Fibroblast of pulmonary artery (primary cell): ENCODE measurements at places on chromosomes 7 and 10.
A peak's percentile ranks its signal among the peaks of the same experiment; 100 is the strongest.

DNA sequence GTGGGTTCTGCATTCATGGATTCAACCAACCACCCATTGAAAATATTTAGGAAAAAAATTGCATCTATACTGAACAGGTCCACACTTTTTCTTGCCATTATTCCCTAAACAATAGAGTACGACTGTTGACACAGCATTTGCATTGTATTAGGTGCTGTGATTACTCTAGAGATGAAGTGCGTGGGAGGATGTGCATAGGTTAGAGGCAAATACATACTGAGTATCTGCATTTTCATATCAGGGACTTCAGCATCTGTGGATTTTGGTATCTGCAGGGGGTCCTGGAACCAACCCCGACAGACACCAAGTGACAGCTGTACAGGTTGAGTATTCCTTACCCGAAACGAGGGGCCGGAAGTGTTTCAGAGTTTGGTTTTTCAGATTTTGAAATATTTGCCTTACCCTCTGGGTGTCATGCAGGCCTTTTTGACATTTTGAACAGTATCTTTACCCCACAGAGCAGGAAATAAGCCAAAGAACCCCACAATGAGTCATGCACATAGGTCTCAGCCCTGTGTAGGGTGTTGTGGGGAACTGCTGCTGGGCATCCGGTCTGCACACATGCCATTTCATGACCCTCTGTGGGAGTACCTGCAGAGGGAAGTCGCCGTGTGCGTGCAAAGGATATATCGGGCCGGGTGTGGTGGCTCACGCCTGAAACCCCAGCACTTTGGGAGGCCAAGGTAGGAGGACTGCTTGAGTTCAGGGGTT lies 14.5 kb downstream of the NUDT5 start:
- DNase-seq = no peak

GRCh38 chr10:71088054-71088453 lies 124.3 kb upstream of the UNC5B start:
- peak; percentile 3 for DNase-seq

- no peak for DNase-seq
Observed at GRCh38 chr10:32687546-32687945, 241.6 kb downstream of the CCDC7 start.

DNA sequence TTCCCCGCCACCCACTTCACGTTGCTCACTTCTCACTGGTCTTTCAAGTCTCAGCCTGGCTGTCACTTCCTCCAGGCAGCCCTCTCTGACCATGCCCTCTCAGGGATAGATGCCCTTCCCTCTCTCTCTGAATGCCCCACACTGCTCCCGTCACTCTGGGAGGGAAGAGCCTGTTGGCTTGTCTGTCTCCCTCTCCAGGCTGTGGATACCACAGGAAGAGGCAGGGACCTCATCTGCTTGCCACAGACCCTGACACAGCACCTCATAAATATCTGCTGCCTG lies 93.1 kb downstream of the OAT start:
- DNase-seq = no peak

DNA sequence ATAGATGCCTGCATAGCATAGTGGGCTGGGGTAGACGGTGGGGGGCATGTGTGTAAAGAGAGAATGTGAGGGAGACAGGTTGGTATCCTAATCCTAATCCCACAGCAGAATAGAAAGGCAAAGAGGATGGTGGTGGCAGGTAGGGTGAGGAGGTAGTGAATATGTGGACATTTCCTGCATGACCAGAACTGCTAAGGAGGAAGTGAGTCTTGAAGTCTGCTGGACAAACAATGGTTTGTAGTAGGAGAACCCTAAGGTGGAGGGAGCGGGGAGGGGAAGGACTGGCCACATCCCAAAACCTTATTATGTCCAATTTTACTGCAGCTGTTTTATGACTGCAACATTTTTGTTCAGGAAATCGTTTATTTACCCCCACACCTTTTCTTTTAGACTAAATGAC lies 279.7 kb downstream of the AUTS2 start:
- peak; percentile 28 for DNase-seq

DNA sequence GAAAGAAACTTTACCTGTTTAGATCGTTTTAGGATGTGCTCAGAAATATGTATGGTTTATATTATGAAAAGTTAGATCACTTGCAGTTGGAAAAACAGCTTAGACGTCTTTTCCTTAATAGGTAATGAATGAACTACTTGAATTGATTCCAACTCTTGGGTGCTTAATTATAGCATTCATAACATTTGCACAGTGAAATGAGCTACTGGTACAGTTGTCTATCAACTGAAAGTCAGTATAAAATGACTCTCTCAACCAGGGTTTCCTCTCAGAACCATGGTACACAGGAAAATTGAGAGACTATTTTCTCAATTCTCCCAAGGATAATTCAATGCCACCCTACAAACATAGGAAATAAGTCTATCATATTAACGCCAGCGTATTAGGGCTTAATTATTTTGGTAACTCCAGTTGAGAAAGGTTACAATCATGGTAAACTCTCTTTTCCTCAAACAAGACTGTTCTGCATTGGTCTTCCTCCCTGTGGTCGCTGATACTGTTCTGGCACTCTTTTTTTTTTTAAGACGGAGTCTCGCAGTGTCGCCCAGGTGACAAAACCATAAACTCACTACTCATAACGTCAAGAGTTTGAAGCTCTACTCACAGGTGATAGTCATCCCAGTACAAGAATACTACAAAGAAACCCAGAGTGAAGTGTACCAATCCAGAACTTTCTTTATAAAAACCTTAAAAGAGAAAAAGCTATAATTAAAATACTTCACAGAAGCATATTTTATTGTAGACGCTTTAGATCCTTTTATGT lies 2.0 kb downstream of the ANLN start:
- DNase-seq = no peak

DNA sequence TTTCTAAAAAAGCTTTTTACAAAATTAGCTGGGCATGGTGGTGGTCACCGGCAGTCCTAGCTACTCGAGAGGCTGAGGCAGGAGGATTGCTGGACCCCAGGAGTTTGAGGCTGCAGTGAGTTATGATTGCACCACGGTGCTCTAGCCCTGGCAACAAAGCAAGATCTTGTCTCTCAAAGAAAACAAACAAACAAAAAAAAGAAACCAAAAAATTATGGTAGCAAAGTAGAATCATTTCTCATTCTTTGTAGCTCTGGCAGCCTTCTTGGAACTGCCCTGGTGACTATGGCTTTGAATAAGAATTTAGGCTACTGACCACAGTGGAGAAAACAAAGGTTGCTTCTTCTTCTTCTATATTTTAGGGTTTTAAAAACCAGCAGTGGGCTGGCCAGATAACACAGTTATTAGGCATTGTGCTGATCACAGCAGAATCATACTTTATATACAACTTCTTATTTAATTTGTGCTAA lies 41.9 kb upstream of the PRKAR2B start:
- no peak for DNase-seq

GRCh38 chr10:21368728-21369425 lies 156.6 kb downstream of the SKIDA1 start:
- DNase-seq = peak; percentile 91

- no peak for DNase-seq
Observed at GRCh38 chr10:59007307-59008025, 169.0 kb upstream of the PHYHIPL start.

DNA sequence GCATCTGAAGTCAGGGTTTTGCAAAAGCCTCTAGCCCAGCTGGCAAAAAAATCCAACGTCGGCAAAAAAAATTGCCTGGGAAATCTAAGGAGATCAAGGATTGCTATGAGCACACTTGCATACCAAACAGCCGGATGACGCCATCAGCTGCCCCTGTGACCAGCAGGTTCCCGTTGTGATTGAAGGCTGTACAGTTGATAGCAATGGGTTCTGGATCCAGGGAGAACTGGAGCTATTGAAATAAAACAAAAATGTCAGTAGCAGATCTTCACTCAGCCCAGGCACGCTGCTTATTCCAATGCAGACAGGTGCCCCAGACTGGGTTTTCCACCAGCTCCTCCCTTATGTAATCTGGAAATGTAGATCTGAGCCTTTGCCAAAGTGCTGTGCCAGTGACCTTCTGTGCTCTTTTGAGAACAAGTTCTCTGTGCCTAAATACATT lies 18.7 kb upstream of the CYREN start:
- DNase-seq = no peak

- no peak for DNase-seq
Observed at GRCh38 chr7:140231771-140232491, 55.1 kb upstream of the KDM7A start.

GRCh38 chr10:15427843-15428414 lies 56.8 kb upstream of the FAM171A1 start:
- peak; percentile 76 for DNase-seq

GRCh38 chr10:70668454-70668970 lies 3.8 kb upstream of the ADAMTS14 start:
- no peak for DNase-seq

GRCh38 chr10:20993830-20994527 lies 96.9 kb upstream of the NEBL start:
- DNase-seq = no peak

DNA sequence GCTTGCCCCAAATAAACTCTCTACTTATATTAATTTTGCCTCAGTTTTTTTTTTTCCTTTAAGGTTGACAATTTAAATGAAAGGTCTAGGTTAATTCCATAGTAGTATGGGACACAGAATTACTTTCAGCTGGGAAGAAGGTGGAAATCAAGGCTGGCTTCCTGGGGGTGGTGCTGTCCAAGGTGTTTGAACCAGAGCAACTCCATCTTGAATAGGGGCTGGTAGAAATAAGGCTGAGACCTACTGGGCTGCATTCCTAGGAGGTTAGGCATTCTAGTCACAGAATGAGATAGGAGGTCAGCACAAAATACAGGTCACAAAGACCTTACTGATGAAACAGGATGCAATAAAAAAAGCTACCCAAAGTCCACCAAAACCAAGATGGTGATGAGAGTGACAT lies 1190.8 kb upstream of the AUTS2 start:
- DNase-seq = no peak
